Non-pigmented ciliary epithelial cell (primary cell): ENCODE measurements at places on chromosomes 1 and 21.
A peak's percentile ranks its signal among the peaks of the same experiment; 100 is the strongest.

DNA sequence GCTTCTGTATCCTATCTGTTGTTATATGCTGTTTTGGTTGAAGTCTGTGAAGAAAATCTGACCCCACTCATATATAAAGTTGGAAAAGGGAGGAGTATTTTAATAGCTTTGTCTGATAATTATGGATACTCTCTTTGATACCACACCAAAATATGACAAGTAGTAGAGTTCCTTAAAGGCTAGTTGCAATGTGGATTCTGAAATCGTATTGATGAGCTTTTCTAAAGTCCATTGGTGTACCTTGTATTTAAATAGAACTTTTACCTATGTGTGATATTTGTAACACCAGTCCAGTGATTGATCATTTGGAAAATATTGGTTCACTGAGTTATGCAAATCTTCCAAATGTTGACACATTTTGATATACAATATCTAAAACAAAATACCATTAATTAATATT, 7.7 kb downstream of the GAS5 start:
- no peak for DNase-seq

DNA sequence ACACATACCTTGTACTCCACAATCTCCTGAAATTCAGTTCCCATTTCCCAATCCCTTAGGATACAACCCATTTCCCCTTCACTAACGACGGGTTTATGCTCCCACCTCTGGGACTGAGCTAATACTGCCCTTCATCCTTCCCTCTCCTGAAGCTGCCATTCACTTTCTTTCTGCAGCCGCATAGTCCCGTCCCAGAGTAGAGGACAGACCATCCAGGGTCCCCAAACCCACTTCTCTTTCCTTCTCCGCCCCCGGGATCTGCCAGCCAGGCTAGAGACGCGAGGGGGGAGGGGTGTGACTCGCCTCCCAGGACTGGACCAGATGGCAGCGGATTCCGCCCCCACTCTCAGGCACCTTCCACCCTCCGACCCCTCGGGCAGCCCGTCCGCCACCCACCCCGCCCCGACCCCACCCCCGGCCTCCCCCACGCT, 679 bp downstream of the ABL2 start:
- no peak for DNase-seq

- DNase-seq: no peak
Measured at GRCh38 chr1:88376421-88376820, 307.7 kb upstream of the PKN2 start.

DNA sequence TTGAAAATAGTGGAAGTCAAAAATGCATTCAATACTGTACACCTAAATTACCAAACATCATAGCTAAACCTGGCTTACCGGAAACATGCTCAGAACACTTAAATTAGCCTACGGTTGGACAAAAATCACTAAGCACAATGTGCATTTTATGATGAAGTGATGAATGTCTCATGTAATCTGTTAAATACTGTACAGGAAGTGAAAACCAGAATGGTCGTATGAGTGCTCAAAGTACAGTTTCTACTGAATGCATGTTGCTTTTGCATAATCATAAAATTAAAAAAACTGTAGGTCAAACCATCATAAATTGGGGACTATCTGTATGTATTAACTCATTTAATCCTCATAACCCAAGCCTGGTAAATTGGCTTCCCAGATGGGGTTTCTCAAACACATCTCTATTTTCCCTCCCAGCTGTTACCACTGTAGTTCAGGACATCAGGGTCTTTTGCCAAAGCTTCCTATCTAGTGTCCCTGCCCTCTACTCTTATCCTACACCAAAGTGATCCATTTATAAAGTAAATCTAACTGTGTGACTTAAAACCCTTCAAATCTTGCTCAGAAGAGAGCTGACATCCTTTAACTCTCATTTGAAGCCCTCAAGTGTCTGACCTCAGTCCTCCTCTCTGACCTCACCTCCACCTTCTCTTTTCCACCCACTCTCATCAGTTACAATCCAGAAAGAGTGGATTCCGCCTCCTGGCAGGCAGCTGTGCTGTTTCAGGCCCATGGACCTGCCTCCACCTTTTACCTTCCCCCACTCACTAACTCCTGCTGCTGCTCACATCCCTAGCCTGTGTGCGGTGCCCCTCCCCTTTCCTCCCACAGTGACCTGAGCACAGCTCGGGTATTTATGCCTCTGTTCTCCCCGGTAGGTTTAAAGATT, 356.4 kb upstream of the ST6GALNAC5 start:
- no peak for DNase-seq

DNA sequence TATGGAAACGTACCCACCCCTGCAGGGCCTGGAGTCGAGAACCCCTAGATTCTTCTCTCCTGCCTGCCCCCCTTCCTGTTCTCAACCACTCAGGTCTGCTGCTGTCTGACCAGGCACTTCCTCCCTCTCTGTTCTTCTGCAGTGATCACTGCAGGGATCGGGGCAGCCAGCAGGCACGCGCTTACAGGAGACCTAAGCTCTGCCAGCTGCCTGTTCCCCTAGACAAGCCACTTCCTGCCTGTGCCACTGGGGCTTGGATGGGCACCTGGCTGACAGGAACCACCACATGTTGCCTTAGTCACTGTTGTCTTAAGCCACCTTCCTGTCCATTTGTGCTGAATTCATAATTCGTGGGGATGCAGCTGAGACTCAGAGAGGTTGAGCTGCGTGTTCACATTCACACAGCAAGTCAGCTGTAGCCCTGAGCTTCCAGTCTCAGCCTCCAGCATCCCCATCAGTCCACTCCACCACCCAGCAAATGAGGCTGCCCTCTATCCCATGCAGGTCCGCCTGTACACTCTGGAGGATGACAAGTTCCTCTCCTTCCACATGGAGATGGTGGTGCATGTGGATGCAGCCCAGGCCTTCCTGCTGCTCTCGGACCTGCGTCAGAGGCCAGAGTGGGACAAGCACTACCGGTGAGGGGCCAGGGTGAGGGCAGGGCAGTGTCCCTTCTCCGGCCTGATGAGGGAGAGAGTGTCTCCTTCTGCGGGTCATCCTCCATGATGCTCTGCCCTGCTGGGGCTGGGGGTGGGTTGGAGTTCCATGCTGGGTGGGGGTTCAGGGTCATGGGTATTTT, 18.6 kb downstream of the FAM151A start:
- DNase-seq: no peak

DNA sequence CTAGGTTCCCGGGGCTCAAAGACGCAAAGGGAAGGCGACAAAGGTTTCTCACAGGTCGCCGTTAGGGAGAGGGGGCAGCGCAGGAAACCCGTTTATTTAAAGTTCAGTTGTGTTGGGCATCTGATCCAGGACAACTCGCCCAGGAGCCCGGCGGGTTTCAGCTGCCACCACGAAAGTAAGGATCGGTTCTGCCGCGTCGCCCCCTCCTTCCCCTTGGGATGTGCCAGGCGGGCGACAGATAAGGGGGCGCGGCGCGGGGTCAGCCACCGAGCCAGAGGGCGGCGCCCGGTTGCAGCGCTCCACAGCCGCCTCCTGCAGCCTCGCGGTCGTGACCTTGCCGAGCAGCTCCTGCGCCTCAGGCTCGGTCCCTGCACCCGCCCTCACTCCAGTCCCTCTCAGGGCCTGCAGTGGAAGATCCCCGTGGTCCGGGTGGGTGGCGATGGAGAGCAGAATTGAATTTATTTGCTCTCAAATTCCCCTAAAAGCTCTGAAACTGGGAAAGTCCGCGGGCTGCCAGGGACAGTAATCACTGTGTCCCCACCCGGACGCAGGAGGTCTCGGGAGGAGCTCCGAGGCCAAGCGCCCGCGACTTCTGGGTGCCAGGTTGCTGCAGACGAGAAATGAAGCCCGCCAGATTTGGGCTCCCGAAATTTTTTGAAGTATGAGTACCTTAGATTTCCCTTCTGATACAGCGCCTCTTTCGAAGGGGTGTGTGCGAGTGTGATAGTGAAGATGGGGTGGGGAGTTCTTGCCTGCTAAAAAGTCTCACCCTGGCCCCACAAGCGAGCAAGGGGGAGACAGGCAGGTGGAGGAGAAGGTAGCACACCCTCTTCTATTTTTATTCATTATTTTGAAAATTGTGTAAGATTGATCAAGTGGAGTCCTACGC, 28.4 kb upstream of the NFIA start:
- no peak for DNase-seq

- no peak for DNase-seq
Measured at GRCh38 chr1:229407206-229408026, 26.5 kb downstream of the ACTA1 start.

GRCh38 chr1:184563308-184563707, 176.5 kb downstream of the C1orf21 start:
- no peak for DNase-seq

GRCh38 chr1:21931171-21932093, 5.7 kb downstream of the HSPG2 start:
- peak; percentile 56 for DNase-seq

- DNase-seq: no peak
Measured at GRCh38 chr1:25556791-25557476, 13.5 kb downstream of the LDLRAP1 start.

- no peak for DNase-seq
Measured at GRCh38 chr1:114062477-114063099, 83.3 kb downstream of the OLFML3 start.

GRCh38 chr1:25128121-25128621, 104.1 kb downstream of the SYF2 start:
- no peak for DNase-seq

- DNase-seq: no peak
Measured at GRCh38 chr1:236282719-236283118, 961 bp upstream of the ERO1B start.

DNA sequence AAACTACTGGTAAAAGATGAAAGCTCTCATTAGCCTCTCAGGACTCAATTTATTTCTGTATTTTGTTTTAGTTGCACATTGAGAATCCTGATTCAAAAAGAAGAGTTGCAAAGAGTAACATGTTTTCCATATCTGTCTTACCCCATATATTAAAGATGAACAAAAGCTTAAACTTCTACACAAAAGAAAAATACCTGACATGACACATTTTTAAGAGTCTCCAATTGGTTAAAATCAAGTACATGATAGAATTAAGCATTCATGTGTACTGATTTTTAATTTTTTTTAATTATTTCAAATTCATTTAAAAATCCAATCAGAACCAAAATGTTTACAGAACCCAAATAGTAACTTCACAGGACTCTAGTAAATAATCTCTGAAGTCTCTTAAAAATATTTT, 72.0 kb downstream of the FOXJ3 start:
- DNase-seq: no peak

DNA sequence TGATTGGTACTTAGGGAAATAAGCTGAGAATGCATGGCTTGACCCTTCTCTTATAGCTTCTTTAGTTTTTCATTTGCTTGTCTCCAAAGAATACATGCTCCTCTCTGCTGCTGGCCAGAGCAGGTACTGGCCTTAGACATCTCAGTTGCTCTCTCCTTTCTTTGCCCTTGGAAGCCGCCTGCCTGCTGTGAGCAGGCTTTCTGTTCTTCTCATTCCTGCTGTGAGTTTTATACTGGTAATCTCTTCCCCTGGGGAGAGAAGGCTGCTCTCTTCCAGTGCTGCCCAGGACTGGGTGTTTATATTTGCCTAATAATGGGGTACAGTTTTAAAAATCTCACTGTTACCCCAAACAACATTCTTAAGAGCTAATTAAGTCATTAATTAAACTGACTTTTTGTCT, 323.5 kb upstream of the LRRC7 start:
- no peak for DNase-seq

- no peak for DNase-seq
Measured at GRCh38 chr1:103220631-103221041, 112.3 kb upstream of the COL11A1 start.

GRCh38 chr1:7069931-7070330, 284.7 kb downstream of the CAMTA1 start:
- DNase-seq: no peak

- no peak for DNase-seq
Measured at GRCh38 chr21:17523007-17523451, 10.2 kb downstream of the CXADR start.

DNA sequence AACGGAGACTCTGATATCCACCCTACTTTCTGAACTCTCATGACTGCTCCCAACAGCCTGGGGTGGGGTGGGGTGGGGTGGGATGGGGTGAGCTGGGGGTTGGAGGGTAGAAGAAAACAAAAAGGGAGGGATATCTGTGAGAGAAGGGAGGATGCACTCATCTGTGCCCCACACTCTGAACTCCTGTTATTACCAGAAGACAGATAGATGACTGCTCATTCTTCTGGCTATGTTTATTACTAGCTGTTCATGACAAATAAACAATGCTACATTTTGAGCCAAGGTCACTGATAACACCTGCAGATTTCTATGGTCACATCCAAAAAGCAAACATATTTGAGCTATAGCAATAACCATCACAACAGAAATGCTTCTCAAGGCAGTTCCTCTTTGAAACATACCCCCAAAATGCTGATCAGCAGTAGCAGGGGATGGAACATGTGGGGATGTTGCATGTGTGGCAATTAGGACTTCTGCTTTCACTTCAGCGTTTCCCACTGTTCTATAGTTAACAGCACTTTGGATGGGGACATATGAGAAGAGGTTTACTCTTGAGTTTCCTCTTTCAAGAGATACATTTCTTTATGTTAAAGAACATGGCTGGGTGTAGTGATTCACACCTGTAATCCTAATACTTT, 43.3 kb downstream of the GPR3 start:
- no peak for DNase-seq

DNA sequence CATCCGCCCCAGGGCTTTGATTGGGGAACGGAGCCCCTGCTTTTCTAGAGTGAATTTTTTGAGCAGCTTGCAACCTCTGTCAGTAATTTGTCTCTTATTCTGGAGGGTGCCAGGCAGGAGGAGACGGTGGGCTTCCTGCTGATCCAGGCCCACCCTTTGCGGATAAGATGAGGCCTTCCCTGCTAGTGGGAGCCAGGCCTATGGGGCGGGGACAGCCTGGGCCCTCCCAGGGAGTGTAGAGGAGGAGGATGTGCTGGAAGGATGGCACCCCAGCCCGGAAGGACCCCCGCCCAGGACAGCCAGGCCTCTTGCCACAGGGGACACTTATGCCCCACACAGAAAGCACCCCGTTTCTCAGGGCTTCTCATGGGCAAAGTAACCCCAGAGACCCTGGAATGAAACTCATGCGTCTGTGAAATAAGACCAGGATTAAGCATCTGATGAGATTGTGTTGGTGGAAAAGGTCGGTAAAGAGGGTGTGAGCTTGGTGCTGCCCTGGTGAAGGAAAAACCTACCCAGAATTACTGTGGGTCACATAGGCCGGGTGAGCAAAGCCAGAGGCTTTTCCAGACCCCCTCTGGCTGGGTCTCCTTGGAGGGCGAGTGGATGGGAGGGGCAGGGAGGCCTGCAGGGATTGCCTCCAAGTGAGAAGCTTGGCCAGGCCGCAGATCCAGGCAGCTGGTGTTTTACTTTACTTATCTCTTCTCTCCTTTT, 118.7 kb downstream of the SIK1 start:
- DNase-seq: no peak

DNA sequence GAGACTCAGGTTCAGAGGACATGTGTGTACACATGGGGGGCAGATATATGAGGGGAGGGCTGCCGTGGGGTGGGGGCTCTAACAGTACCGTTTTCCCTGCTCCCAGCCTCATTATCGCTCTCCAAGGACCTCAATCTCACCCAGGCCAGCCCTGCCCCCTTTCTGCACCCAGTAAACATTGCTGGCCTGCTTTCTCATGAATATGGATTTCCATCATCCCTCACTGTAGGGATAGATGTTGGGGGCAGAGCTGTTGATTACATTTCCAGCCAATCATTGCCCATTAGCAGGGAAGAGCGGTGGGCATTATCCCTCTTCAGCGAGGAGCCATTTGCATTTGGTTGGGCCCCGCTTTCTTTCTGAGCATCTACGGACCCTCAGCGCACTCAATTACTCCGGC, 273.8 kb downstream of the RPS6KC1 start:
- DNase-seq: no peak
